ENCODE measurements at places on chromosomes 11 and 22.
A peak's percentile ranks its signal among the peaks of the same experiment; 100 is the strongest.

DNA sequence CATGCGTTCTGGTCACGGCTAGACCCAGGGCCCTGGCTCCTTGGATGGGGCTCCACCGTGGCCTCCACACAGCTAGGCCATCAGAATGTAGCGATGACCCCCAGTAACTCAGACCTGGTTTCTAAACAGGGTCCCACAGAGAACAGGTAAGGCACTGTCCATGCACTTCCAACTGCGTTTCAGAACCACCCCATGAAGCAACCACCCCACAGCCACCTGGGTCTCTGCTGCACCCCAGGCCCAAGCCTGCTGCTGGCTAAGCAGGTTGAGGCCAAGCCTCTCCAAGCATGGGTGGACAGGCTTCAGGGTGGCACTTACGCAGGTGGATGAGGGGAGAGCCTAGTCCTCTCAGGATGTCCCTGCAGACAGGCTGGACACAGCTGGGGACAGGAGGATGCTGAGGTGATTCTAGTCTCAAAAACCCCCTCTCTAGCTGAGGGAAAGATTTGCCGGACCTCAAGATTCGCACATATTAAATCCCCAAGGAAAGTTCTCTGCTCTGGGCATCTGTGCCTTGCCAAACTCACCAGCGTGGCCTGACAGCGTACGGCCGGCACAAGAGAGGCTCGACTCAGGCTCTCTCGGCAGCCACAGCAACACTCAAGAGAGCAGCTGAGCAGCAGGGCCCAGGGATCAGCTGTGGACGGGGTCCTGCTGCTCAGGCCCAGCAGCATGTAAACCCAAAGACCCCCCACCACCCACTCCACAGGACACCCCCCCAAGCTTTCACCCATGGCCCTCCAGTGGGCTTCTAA is 141.6 kb downstream of the CRYBB2 start:
- no peak for DNase-seq

DNA sequence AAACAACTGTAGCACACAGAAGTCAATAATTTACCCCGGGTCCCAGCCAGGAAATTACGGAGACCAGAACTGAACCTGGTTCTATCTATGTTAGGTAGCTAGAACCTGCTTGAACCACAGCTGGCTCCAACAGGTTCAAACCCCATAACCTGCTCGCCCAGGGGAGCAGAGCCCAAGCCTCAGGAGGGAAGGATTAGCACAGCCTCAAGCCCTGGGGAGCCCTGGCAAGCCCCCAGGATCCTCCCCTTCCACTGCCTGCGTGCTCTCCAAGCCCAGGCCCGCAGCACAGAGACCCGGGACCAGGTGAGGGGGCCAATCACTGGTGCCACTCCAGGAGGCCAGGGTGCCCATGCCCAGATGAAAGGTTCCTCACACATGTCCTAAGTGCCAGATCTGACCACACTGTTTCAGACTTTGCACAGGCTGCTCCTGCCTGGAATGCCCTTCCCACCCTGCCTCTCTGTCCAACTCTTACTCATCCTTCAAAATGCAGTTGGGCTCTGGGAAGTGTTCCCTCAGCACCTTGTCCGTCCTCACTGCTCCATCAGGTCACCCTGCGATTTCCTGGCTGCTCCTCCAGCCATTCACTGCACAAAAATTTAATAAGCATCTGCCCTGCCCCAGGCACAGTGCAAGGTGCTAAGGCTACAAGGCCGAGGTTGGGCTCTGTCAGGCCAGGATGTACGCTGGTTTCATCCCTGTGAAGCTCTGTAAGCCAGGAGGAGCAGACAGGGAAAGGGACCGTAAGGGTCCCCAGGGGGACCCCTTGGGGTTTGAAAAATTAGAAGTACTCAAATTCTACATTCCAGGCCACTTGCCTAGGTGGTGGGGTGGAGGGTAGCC is 32.2 kb downstream of the ARRB1 start:
- no peak for DNase-seq

GRCh38 chr22:48340727-48341709 is 1486.7 kb downstream of the BRD1 start:
- DNase-seq = no peak

DNA sequence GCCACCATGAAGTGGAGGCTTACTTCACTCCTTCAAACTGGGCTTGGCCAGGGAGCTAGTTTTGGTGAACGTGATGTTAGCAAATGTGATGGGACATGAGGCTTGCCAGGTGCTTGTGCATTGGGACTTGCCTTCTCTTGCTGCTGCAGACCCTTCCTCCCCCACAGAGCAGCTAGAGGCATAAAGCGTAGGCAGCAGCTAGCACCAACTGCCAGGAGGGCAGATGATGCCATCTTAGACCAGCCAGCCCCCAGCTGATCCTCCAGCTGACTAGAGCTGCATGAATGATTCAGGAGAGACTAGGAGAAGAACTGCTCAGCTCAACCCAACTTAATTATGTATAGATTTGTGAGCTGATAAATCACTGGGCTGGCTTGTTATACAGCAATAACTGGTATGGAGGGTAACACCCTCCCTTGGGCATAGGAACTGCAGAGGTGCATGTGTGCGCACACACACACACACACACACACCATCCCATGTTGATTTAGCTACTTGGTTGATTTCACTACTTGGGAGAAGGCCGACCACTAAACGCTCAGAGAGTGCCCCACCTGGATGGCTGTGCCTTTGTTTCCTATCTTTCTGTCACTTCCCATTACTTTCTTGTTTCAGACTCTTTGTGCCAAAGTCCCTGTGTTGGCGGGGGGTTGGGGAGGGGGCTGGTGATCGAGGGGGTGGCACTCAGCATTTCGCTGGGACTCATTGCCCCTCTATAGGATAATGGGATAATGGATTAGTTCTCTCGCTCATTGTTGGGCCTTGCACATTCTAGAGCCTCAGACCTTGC is 202.8 kb downstream of the ADAMTS15 start:
- no peak for DNase-seq

DNA sequence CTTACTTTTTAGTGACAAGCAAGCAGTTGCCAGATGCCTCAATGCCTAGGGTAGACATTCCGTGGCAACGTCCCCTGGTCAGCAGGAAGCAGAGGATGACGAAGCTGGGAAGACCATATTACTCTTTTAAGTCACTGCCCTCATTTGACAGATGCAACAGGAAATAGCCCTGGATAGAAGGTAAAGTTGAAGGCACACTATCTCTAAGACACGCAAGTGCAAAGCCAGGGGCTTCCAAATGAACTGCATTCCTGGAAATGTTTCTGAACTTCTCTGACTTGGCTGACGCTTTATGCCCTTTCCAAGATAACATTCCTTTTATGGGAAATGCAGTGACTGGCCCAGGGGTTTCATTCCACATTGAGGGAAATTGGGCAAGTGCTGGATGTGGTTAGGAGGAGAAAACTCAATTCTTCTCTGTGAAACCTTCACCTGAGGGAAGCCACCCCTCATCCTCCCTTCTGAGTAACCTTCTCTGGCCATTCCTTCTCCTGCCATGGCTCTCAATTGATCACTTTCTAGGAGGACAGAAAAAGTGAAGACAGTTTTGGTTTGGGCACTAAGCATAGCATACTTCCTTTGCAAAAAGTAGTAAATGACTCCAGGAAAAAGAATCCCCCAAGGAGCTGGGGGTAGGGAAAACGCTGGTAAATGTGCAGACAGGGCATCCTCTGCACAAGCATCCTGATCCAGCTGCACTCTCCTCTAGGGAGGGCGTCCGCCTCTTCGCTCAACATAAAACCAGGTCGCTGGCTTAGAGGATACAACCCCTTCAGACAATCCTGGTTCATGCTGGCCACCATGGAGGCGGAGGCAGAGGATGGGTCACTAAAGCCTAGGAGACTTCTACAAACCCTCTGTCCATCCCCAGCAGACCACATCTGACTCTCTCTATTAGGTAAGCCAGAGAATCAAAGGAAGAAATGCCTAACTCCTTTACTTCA is 14.5 kb downstream of the PCSK7 start:
- no peak for DNase-seq

GRCh38 chr11:47259232-47259977 is 1.6 kb downstream of the NR1H3 start:
- DNase-seq = no peak

DNA sequence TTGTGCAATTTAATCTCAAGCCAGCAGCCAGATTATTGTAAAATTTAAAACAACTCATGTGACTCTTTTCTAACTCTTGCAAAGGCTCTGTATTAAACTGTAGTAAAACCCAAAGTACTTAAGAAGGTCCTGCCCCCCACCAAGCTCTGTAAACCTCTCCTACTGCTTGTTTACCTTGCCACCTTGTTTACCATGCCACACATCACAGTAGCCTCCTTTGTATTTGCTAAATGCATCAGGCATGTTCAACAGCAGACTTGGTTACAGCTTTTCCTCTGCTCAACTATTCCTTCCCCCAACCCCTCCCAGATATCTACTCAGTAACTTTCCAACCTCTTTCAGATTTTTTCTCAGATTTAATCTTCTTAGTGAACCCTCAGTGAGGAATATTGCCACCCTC is 861.6 kb downstream of the METTL15 start:
- no peak for DNase-seq

- DNase-seq = no peak
Observed at GRCh38 chr11:118636569-118637290, 29.3 kb downstream of the PHLDB1 start.

DNA sequence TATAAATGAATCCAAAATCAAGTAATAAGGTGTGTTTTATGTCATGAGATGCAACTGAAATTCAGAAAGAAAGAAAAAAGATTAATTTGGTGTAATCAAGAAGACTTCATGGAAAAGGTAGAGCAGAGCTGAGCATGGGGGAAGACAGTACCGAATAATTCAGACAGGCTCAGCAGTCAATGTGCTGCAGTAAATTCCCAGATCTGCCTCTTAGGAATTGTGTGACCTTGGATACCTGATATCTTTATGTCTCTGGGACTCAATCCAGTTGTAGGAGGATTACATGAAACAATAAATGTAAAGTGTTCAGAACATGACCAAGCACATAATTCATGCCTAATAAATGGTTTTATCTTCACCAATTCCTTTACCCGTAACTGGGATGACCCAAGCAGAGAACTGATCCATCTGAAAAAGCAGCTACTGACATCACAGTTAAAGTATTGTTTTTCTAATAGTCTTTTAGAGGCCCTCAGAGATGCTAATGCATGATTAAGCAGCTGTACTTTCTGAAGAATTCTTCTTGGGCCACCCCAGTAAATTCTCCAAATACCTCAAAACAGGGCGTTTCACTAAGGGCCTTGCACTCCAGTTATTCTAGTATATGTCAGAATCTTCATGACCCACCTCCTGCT is 7.8 kb downstream of the MS4A12 start:
- no peak for DNase-seq

DNA sequence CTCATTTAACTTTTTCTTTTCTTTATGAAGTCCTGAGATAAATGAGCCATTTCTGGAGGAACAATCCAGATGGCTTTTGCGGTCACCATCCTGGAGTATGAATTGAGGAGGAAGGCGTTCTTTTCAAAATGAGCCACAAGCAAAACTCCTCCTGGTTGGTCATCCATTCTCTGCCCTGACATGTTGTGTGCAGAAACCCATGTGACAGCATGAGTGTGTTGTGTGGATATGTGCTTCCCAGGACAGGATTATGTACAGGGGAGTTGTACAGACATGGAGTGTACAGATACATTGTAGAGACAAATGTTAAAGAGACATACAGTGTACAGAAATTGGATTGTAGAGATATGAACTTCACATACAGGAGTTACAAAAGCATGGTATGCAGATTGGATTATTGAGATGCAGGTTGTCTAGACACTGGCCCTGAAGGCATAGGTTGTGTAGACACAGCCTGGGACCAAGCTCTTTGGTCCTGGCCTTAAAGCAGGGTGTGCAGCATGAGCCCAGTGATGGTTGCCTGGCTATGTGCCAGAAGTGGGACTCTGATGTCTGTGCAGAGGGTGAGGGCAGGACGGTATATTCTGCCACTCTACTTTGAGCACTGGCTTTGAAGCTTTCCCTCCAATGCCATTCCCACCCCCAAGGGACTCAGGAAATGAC is 178.5 kb upstream of the ZBED5 start:
- DNase-seq = no peak

- DNase-seq = peak; percentile 77
Observed at GRCh38 chr11:118689852-118690552, 10.6 kb upstream of the TREH start.

- DNase-seq = no peak
Observed at GRCh38 chr22:28394513-28395110, 285.0 kb downstream of the TTC28 start.

GRCh38 chr11:69044111-69045013 is 4.4 kb upstream of the TPCN2 start:
- no peak for DNase-seq

- no peak for DNase-seq
Observed at GRCh38 chr11:83639995-83640758, 354.0 kb upstream of the CCDC90B start.

GRCh38 chr11:22431106-22431505 is 92.9 kb downstream of the SLC17A6 start:
- no peak for DNase-seq

GRCh38 chr11:63694596-63694995 is 13.3 kb downstream of the RTN3 start:
- no peak for DNase-seq

GRCh38 chr11:1623716-1624115 is 1.8 kb upstream of the KRTAP5-4 start:
- DNase-seq = no peak

DNA sequence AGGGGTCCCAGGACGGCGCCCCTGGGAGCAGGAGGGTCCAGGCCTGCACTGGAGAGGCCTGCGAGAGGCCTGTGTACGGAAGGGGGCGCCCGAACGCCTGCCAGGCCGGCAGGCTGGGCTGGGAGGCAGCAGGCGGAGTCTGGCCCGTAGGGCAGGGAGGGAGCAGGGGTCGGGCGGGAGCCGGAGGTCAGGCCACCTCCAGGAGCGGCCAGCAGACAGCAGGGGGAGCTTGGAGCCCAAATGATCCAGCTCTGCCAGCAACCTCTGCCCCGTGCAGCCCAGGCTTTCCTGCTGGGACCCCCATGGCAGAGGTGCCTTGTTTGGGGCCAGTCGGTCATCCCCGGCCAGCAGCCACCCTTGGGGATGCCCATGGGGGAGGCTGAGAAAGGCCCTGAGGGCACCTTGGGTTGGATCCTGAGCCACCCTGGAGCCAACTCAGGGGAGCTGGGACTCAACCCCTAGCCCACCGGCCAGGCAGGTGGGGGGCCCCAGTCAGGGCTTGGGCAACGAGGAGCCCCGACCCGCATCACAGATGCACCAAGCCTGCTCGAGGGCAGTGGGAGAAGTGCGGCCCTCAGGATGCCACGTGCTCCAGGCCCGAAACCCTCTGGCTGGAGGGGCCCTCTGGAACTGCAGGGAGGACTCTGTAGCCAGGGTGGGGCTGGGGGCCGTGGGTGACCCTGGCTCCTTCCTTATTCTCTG is 9.6 kb upstream of the SYT8 start:
- no peak for DNase-seq

DNA sequence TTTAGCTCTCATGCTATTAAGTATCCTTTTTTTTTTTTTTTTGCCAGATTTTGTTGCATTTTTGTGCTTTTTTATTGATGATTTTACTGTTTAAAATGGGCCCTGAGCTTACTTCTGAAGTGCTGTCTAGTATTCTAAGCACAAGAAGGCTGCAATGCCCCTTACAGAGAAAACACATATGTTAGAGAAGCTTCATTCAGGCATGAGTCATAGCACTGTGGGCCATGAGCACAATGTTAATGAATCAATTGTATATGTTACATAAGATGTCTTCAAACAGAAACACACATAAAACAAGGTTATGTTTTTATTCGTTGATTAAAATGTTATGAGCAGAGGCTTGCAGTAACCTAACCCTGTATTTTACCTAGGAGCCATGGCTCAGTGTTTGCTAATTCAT is 117.8 kb upstream of the C11orf87 start:
- DNase-seq = no peak

- DNase-seq = no peak
Observed at GRCh38 chr11:72308226-72309073, 64.5 kb upstream of the PHOX2A start.

Data from activated T-helper 1 cell treated with Interleukin-2 at 50 U/mL for 16 hours (primary cell).